Activated CD4-positive, alpha-beta T cell treated with anti-CD3 and anti-CD28 coated beads, Interleukin-2, amount 10 ng/mL, durations not matched to agents 7 days and 5 days (primary cell): ENCODE measurements at places on chromosomes 11 and 22. TPM values are rescaled to one million over a fixed set of nuclear protein-coding genes. Genes with fewer than 3 reads are reported as not detected.

GRCh38 chr22:28942801-28943500 lies 59.6 kb downstream of the ZNRF3 start:
- no peak for DNase-seq

- no peak for DNase-seq
Measured at GRCh38 chr11:22670830-22671229, 4.4 kb downstream of the GAS2 start.

MRGPRX3 gene
- total RNA-seq, result not detected

IL10RA gene
- total RNA-seq, result 187 TPM

HSCB gene
- total RNA-seq, result 8.9 TPM

OR52A1 gene
- total RNA-seq, result not detected
